ENCODE measurements at places on chromosomes 11 and 22. TPM values are rescaled to one million over a fixed set of nuclear protein-coding genes. Genes with fewer than 3 reads are reported as not detected.

The SCGB1C1 gene
- total RNA-seq, result not detected

The PIWIL4 gene
- total RNA-seq, result 1.3 TPM

The USP2 gene
- total RNA-seq, result 2.0 TPM

The MICALL1 gene
- 16.9 TPM for total RNA-seq

The THRSP gene
- total RNA-seq, result not detected

The TUBA8 gene
- total RNA-seq, result 0.47 TPM

The SLC16A8 gene
- total RNA-seq, result not detected

The DMC1 gene
- total RNA-seq, result 0.95 TPM

The RAG1 gene
- total RNA-seq, result not detected

DNA sequence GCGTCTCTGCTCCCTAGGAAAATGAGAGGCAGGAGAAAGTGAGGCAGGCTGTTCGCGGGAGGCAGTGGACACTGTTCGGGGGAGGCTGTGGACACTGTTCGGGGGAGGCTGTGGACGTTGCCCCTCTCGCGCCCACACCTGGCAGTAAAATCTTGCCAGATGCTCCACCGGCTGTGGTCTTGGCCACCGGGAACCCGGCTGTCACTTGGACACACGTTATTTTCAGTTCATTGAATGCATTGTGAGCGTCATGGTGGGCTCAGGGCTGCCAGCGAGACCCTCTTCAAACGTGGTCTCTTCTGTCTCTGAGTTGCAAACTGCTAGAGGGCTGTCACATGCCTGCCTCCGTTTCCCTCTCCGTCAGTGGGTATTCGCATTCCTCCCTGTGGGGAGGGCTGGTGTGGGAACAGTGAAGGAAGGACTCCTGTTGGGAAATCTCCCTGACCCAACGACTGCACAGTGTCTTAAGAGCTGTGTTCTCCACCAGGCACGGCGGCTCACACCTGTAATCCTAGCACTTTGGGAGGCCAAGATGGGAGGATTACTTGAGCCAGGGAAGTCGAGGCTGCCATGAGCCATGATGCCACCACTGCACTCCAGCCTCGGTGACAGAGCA lies 1.4 kb downstream of the PRR5 start:
- no peak for DNase-seq

DNA sequence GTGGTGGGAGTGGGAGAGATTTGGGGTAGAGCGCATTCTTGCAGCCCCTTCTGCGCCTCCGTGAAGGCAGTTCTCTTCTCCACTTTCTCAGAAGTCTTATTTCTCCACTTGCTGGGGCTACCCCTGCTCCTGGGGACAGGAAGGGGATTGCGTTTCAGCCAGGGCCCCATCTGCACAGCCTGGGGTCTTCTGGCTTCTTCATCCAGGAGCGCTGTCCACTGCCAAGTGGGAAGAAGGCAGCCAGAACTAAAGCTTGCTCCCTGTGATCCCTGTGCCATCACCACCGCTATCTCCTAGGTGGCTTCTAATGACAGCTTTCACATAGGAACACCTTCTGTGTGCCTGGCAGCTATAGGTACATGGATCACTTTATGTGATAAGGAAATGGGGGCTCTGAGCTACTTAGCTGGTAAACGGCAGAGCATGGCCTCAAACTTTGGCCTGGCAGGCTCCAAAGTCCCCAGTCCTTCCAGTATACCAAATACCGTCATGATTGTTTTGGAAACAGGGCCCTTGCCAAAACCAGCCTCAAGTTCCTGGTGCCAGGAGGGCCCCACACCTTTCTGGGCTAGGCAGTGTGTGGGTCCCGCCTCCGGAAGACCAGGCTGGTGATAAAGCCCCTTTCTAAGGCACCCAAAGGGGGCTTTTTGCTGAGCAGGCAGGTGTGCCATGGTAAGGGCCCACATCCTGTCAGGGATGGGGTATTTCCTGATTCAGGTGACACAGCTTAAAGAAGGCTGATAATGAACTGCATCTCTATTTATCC lies 60.4 kb upstream of the PAX6 start:
- DNase-seq, result no peak

DNA sequence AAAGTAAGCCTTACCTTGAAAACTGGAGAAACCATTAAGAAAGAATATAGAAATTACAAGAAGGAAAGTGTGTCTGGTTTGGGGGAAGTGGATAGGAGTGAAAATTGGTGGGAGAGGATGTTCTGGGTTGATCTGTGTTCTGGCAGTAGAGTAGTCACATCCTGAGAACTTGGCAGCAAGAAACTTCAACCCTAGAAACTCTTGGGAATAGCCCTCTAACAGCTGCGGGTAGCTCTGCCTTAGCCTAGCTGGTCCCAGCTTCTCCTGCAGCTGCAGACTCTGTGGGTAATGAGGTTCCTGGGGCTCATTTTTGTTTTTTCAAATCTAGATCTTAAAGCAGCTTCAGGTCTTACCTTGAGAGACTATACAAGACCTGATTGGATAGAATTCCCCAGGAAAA lies 24.2 kb upstream of the OR6X1 start:
- DNase-seq, result no peak

- no peak for DNase-seq
Measured at GRCh38 chr11:57391539-57391938, 1.1 kb upstream of the PRG2 start.

DNA sequence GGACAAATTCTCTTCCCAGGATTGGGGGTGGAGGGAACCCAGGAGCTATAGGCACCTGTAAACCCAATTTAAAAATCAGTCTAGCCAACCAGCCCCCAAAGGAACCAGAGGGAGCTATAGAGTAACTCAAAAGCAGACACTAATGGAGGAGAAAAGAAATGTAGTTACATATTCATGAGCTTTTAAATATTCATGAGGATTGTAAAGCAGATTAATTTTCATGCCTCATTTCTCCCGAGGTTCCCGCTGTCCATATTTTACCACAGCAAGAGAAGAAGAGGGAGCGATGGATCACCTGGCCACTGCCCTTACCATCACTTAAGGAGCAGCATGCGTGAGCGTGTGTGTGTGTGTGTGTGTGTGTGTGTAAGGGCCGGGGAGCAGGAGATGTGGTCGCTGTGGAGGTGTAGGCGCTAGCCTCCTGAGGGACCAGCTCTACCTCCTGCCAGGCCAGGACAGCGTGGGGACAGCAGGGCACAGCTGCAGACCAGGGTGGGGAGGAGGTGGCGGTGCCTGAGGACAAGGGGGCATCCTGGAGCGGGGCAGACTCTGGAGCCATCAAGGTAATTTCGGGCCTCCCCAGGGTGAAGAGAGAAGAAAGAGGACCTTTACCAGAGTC lies 100.7 kb upstream of the THY1 start:
- no peak for DNase-seq

DNA sequence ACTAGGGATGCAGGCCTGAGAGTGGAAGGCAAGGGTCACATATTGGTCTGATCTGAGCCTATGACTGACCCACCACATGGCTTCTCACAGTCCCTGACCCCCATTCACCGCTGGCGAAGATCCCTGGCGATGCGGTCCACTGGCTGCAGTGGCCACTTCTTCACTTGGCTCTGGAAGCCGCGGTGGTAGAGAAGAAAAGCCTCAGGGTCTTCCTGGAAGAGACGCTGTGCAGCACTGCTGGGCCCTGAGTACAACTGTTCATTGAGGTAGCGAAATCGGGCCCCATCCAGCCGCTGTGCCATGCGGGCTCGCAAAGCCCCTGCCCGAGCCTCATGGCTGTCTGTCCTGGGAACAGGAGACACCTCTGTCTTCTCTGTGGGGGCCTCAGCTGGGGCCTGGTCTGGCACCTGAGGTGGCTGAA lies 2.4 kb downstream of the RRP8 start:
- DNase-seq, result no peak

DNA sequence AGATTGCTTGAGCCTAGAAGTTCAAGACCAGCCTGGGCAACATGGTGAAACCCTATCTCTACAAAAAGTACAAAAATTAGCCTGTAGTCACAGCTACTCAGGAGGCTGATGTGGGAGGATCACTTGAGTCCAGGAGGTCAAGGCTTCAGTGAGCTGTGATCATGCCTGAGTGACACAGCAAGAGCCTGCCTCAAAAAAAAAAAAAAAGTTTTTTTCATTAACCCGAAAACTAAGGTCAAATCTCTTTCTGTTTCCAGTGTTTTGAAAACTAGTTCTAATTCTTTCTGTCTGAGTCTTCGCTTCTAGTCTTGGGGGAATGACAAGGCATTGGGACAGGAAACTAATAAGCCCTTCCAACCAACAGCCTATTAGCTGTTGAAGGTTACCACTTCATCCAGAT lies 57.6 kb downstream of the LIF start:
- DNase-seq, result no peak

GRCh38 chr11:1705126-1706052 lies 8.4 kb downstream of the KRTAP5-6 start:
- no peak for DNase-seq

- DNase-seq, result no peak
Measured at GRCh38 chr22:32499666-32500065, 25.1 kb downstream of the FBXO7 start.

- DNase-seq, result no peak
Measured at GRCh38 chr11:3022300-3022967, 30.3 kb upstream of the NAP1L4 start.

GRCh38 chr11:124101737-124102136 lies 13.5 kb upstream of the VWA5A start:
- peak; percentile 7 for DNase-seq

DNA sequence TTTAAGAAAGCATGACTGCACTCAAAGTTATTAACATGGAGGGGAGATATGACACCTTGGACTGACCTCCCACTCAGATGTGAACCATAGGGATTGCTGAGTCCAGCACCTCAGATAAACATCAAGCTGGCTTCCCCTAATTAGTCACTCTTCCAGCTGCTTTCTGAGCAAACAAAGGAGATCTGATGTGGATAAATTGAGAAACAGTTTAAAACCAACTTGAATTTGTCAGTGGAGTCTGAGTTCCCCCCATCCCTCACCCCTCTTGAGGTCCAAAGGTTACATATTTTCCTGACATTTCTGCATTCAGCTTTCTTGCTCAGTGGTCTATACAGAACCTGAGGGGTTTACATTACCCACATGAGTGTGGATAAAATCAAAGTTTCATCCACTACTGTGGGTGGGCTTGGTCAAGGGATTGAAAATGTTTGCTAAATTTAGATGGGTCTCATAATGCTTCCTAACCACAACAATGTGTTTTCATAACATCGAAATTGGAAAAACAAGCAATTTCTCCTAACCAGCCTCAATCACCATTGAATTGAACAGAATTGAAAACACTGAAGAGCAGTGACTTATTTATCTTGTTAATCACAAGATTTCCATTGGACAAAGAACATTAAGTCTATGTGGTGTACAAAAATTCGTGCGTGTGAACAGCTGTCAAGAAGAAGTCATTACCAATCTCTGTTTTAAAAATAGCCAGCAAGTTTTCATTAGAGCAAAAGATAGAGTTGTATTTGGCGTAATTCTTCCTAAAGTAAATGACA lies 292.3 kb downstream of the METTL15 start:
- no peak for DNase-seq

DNA sequence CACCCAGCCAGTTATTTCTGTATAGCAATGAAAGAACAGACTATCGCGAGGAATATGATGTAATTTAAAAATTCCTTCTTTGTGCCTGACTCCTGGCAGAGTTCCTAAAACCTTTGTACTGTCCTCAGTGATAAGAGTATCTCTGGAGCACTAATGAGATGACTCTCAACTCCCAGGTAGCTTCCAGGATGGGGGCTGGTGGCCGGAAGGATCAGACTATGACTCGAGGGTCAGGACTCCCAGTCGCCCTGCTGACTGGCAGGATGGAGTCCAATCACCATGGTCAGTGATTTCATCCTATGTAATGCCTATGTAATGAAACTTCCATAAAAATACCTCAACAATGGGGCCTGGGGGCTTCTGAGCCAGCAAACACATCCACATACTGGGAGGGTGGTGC lies 135.1 kb downstream of the SHANK2 start:
- DNase-seq, result no peak

- no peak for DNase-seq
Measured at GRCh38 chr11:82505379-82505778, 228.3 kb downstream of the FAM181B start.

- no peak for DNase-seq
Measured at GRCh38 chr22:28148816-28149465, 229.9 kb upstream of the PITPNB start.

DNA sequence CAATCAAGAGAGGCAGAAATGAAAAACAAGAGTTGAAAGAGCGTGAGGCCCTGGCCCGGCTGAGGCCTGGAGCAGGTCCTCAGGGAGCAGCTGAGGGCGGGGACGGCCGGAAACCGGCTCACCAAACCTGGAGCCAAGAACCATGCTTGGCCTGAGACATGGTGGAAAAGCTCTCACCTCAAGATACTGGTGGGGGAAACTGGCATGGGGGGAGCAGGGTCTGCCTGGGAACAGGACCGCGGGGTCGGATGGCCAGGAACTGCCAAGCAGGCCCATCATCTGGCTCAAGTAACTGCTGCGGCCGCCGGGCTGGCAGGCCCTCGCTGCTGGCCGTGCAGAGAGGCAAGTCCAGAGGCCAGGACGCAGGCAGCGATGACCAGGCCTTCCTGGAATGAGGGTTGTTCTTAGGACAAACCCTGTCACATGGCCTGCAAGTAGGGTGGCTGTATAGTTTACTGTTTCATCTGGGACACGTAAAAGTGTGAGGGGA lies 18.9 kb upstream of the WNT11 start:
- no peak for DNase-seq

GRCh38 chr11:122287401-122287800 lies 171.4 kb upstream of the BLID start:
- no peak for DNase-seq

GRCh38 chr11:95147364-95147905 lies 57.8 kb downstream of the ENDOD1 start:
- no peak for DNase-seq

GRCh38 chr11:100687054-100687629 lies at the start of gene ARHGAP42:
TSS of gene ARHGAP42 (plus strand) at chr11:100687288. CDS start at chr11:100687679, 391 bp downstream.
- no peak for DNase-seq

DNA sequence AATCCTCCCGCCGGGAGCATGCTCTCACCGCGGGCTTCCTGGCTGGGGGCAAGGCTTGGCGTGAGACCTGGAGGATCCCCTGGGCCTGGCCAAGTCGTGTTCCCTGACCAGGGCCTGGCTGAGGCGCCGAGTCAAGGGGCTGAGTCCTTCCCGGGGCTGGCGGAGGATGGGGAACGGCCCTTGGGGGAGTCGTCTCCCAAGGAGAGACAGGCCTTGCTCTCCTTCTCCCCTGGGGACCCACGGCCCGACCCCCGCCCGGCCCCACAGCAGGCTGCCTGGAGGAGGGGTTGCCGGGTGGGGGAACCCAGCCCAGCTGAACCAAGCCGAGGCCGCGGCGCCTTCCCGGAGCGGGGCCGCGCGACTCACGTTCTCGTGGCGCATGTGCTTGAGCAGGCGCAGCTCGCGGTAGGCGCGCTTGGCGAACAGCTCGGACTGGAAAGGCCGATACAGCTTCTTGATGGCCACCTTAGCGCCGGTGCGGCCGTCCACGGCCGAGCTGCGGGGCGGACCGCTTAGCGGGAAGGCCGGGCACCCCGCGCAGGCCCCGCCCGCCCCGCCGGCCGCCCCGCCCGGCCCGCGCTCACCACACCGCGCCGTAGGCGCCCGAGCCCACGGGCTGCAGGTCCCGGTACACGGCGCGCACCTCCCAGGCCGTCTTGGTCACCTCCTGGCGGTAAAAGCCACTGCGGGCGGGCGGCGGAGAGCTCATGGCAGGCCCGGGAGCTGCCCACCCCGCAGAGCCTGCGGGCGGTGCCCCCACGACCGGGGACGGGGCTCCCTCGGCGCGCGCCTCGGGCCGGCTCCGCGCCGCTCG lies 475 bp downstream of the MAPK12 start:
- DNase-seq, result no peak

- DNase-seq, result no peak
Measured at GRCh38 chr22:29979777-29980321, 96.9 kb downstream of the MTMR3 start.

GRCh38 chr11:1303126-1303821 lies 6.2 kb downstream of the TOLLIP start:
- DNase-seq, result no peak

Measured in CD4-positive, alpha-beta T cell (primary cell).